Esophagus muscularis mucosa (tissue), 4 donors: ENCODE measurements at places on chromosomes 16 and 17.

DNA sequence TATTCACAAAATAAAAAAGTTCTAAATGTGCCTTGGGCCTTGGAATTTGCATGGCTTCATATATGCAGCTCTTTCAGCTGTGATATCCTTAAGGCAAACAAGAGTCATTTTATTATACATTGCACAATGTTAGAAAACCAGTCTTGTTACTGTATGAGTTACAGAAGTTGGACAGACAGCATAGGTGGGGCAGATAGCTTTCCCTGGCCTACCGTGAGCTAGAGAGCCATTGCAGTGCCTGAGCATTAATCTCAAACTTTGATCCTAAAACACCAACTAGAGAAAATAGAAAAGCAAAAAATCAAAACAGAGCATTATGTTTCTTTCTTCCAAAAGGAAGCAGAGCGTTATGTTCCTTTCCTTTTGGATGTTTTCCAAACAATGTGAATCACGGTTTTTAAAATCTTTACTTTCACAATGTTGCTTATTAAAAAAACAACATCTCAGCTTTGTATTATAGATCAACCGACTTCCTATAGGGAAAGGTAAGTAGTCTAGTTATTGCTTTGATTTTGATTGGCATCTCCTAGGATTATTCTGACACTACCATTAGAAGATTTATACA, 32.2 kb downstream of the ARHGAP44 start:
- no peaks in the 10 kb centered on the region for H3K4me1 ChIP-seq
- DNase-seq: no peak
- H3K36me3 ChIP-seq: no peaks in the 10 kb centered on the region
- no peak overlapping the region for H3K4me3 ChIP-seq

DNA sequence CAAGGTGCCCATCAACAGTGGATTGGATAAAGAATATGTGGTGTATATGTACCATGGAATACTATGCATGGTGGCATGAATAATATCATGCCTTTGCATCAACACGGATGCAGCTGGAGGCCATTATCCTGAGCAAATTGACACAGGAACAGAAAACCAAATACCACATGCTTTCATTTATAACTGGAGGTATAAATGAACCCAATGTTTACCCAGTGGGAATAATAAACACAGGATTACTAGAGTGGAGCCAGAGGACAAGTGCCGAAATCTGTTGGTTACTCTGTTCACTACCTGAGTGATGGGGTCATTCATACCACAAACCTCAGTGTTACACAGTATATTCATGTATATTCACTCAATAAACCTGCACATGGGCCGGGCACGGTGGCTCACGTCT, 125.2 kb downstream of the CDH11 start:
- no peak for DNase-seq
- no peak overlapping the region for H3K4me3 ChIP-seq
- no peaks in the 10 kb centered on the region for H3K27me3 ChIP-seq
- H3K27ac ChIP-seq: no peak overlapping the region
- H3K36me3 ChIP-seq: peaks cover 34% of the 10 kb centered on the region
- no peaks in the 10 kb centered on the region for H3K4me1 ChIP-seq

DNA sequence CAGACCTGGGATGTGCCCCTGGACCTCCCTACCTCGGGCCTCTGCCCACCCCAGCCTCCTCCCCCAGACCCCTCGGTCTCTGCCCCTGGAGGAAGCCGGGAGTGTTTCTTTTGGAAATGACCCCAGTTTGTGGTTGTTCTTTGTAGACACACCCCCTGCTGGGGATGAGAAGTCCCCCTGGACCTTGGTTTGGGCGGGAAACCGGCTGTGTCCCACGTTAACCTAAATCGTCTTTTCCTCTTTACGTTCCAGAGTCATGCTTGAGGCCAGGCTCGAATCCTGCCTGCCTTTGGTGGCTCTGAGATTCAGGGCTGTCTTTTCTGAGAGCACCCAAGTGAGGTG, 116.6 kb downstream of the METRNL start:
- DNase-seq: no peak
- peaks cover 46% of the 10 kb centered on the region for H3K4me1 ChIP-seq
- no peaks in the 10 kb centered on the region for H3K36me3 ChIP-seq
- no peaks in the 10 kb centered on the region for H3K27me3 ChIP-seq

GRCh38 chr17:51427323-51427811, 167.0 kb downstream of the UTP18 start:
- no peak overlapping the region for H3K27ac ChIP-seq
- H3K27me3 ChIP-seq: no peaks in the 10 kb centered on the region
- H3K4me1 ChIP-seq: no peaks in the 10 kb centered on the region
- H3K4me3 ChIP-seq: no peak overlapping the region

- H3K4me3 ChIP-seq: peak overlapping the region; percentile 43
- H3K4me1 ChIP-seq: peaks cover 64% of the 10 kb centered on the region
- no peaks in the 10 kb centered on the region for H3K36me3 ChIP-seq
- peaks cover 45% of the 10 kb centered on the region for H3K27me3 ChIP-seq
- no peak overlapping the region for H3K27ac ChIP-seq
Measured at GRCh38 chr17:7440834-7441195, 1.5 kb downstream of the FGF11 start.

DNA sequence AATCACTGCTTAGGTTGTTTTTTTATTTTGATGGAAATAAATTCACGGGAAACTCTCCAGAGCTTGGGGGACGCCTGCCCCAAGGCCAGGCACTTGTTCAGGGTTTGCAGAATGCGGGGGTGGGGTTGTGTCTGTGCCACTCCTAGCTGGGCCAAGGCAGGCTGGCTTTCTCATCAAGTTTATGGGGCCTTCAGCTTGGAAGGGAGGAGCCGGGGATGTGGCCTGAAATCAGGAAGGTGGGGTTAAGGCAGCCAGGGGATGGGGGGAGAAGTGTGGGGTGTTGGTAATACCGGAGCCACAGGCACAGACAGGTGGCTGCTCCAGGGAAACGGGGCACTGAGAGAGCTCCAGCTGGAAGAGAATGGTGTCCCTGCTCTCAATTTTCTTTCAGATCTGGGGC, 1.7 kb upstream of the CHAD start:
- H3K4me1 ChIP-seq: peaks cover 19% of the 10 kb centered on the region
- H3K27me3 ChIP-seq: peaks cover 10% of the 10 kb centered on the region

DNA sequence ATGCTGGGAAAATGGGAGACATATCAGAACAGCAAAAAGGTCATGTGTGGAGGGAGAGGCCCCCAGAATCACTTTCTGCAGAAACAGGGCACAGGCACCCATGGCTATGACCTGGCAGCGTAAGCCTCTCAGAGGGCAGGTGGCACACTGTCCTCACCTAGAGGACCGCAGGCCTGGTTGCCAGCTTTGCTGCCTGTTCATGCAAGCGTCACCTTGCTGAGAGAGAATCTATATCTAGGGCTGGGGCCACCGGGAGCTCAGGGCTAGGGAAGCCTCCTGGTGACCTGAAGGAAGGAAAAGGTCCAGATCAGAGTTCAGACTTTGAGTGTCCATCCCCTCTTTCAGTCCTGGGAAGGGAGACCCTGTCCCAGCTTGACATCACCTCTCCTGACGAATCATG, 78.7 kb downstream of the GOSR1 start:
- H3K4me3 ChIP-seq: no peak overlapping the region
- DNase-seq: no peak
- no peak overlapping the region for H3K27ac ChIP-seq
- no peaks in the 10 kb centered on the region for H3K4me1 ChIP-seq
- no peaks in the 10 kb centered on the region for H3K27me3 ChIP-seq

DNA sequence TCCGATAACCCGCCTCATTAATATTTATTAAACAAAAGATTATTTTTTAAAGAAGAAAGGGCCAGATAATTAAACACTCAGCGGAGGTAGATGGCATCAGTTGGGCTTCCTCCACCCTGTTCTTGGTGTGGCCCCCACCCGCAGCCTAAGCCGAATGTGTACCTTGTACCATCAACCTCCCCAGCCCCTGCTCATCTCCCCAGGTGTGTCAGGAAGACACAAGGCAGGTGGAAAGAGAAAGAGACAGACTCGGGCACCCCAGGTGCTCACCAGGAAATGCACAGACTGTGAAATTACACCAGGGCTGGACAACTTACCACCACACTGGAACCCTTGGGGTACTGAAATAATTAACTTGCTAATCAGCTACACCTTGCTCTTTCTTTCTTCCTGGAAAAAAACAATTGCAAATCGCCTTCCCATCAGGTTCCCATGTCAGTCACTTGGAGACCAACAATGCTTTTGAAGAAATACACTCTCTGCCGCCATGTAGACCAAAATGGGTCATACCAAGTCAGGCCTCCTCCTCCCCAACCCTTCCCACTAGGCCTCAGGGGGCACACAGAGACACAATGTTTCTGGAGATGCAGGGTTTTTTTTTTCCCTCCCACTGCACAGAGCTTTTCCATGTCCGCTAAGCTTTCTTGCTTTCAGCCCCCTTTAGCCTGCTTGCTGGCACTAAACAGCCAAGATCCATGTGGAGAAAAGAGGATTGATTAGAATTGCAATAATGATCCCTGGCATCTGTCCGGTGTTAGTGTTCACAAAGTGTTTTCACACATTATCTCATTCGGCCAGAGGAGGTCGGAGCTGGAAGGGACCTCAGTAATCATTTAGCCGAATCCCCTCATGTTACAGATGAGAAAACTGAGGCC, 8.6 kb upstream of the LHX1 start:
- no peak overlapping the region for H3K4me3 ChIP-seq
- DNase-seq: no peak
- no peaks in the 10 kb centered on the region for H3K36me3 ChIP-seq
- peaks cover 26% of the 10 kb centered on the region for H3K4me1 ChIP-seq
- H3K27me3 ChIP-seq: peaks cover 97% of the 10 kb centered on the region

DNA sequence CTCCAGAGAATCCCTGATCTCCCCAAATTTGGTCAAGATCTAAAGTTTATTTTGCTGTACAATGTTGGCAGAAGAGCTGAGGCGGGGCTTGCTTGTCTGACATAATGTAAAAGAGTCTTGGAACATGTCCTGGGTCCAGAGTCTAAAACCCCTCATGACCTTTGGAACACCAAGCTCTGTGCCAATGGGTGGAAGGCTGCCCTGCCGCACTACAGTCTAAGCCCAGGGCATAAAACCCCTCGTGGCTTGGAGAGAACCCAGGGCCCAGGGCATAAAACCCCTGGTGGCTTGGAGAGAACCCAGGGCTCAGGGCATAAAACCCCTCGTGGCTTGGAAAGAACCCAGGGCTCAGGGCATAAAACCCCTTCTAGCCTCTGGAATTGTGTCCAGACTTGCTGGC, 36.7 kb downstream of the CCDC57 start:
- H3K4me1 ChIP-seq: no peaks in the 10 kb centered on the region
- DNase-seq: no peak
- H3K27ac ChIP-seq: no peak overlapping the region
- H3K27me3 ChIP-seq: no peaks in the 10 kb centered on the region
- no peak overlapping the region for H3K4me3 ChIP-seq

- H3K36me3 ChIP-seq: no peaks in the 10 kb centered on the region
- peaks cover 17% of the 10 kb centered on the region for H3K4me1 ChIP-seq
- no peak for DNase-seq
- H3K27me3 ChIP-seq: no peaks in the 10 kb centered on the region
- H3K27ac ChIP-seq: no peak overlapping the region
Measured at GRCh38 chr16:24609417-24609739, 70.0 kb downstream of the RBBP6 start.

- H3K36me3 ChIP-seq: peaks cover 14% of the 10 kb centered on the region
- H3K27me3 ChIP-seq: no peaks in the 10 kb centered on the region
- DNase-seq: no peak
- peak overlapping the region; percentile 76 for H3K4me3 ChIP-seq
- peak overlapping the region; percentile 92 for H3K27ac ChIP-seq
Measured at GRCh38 chr16:88533932-88534637, 36.1 kb upstream of the ZC3H18 start.

DNA sequence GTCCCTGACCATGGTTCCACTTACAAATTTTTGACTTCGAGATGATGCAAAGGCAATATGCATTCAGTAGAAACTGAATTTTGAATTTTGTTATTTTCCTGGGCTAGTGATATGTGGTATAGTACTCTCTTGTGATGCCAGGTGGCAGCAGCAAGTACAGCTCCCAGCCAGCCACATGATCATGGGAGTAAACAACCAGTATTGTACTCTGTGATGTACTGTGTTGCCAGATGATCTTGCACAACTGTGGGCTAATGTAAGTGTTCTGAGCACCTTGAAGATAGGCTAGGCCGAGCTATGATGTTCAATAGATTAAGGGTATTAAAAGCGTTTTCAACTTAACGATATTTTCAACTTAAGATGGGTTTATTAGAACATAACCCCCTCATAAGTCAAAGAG, 250.8 kb downstream of the STX8 start:
- DNase-seq: no peak
- H3K36me3 ChIP-seq: no peaks in the 10 kb centered on the region
- H3K4me3 ChIP-seq: no peak overlapping the region

DNA sequence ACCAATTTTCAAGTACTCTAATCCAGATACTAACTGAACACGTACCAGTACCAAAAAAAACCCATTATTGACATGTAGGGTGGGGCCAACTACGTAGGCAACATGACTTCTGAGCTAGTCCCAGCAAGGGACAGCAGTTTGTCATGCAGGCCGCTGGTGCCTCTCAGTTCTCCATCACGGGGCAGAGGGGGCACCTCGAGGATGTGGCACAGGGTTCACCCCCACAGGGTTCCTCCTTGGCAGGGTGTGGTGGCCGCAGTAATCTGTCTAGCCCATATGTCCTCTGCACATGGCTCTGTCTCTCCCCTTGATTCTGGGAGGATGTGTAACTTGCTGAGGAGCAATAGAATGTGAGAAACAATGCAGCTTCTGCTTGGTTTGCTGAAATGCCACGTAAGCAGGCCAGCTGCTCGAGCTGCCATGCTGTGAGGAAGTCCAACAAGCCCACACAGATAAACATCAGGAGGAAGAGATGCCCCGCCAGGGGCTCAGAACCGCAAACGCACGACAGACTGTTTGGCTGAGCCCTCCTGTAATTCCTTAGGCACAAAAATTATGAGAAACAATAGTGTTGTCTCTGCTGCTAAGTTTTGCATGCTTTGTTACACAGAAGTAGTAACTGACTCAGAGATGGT, 62.4 kb downstream of the NT5M start:
- peaks cover 65% of the 10 kb centered on the region for H3K27me3 ChIP-seq
- H3K27ac ChIP-seq: no peak overlapping the region
- no peak overlapping the region for H3K4me3 ChIP-seq
- H3K36me3 ChIP-seq: no peaks in the 10 kb centered on the region
- DNase-seq: no peak
- peaks cover 11% of the 10 kb centered on the region for H3K4me1 ChIP-seq
